ENCODE measurements at places on chromosomes 13 and 19.

- DNase-seq: no peak
Measured at GRCh38 chr13:51772781-51773180, 31.2 kb downstream of the DHRS12 start.

- no peak for DNase-seq
Measured at GRCh38 chr13:94860981-94861407, 148.6 kb upstream of the SOX21 start.

- no peak for DNase-seq
Measured at GRCh38 chr13:29596064-29596418, 553 bp upstream of the SLC7A1 start.

GRCh38 chr19:7678971-7679751 lies 1.5 kb upstream of the TRAPPC5 start:
- DNase-seq: no peak

GRCh38 chr13:94352057-94352456 lies 127.4 kb downstream of the DCT start:
- no peak for DNase-seq

- no peak for DNase-seq
Measured at GRCh38 chr13:28475916-28476725, 18.8 kb downstream of the FLT1 start.

DNA sequence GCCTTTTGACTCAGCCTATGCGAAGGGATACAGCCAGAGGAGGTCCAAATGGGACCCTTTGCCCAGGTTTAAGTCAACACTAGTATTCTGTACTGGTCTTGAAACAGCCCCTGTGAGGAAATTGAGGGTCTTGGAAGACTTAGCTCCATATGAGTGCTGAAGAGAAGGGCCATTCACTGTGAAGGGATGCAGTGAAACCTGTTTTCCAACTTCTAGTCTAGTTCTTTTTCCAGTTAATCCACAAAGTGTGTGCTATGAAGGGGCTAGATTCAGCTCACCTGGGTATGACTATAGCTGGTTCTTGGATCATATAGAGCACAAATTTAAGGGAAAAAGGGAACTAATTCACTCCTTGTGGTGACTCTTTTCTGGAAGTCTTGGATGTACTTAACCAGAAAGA lies 4.0 kb downstream of the ZBTB32 start:
- DNase-seq: no peak

DNA sequence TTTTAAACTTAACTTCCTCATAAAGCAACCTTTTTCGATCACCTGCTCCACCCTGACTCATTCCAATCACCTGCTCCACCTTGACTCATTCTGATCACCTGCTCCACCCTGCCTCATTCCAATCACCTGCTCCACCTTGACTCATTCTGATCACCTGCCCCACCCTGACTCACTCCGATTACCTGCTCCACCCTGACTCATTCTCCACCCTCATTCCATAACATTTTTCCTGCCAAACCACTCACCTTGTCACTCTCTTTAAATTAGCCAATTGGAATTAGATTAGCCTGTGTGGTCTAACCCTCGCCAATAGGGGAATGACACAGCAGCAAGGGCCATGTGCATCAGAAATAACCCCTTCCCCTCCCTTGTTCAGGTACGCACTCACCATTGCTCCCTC lies 31.9 kb upstream of the ZNF83 start:
- DNase-seq: no peak

DNA sequence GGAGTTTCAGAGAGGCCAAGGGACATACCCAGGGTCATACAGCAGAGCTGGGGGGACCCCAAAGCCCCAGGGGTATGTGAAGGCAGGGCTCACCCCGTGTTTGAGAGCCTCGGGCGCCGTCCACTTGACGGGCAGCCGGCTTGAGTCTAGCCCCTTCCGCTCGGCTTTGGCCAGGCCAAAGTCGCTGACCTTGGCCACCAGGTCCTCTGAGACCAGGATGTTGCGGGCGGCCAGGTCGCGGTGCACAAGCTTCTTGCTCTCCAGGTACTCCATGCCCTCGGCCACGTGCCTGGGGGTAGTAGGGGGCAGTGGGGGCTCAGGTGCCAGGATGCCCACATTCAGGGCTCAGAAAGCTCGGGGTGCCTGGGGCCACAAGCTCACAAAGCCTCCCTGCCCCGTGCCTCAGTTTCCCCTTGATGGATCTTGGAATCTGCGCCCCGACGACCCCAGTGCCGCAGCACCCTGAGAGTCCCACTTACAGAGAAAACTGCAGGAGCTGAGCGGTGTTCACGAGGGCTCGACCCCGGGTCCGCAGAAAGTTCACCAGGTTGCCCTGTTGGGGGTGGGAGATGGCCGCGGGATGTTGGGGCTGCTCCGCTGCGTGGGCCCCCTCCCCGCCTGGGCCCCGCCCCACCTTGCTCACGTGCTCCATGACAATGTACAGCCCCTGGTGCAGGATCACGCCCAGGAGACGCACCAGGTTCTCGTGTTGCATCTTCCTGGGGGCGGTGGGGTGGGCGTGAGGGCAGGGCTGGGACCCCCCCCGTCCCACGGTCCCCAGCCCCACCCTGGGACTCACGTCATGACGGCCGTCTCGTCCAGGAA lies 7.1 kb downstream of the MATK start:
- DNase-seq: no peak

- no peak for DNase-seq
Measured at GRCh38 chr13:90177512-90177911, 1170.0 kb upstream of the MIR17HG start.

DNA sequence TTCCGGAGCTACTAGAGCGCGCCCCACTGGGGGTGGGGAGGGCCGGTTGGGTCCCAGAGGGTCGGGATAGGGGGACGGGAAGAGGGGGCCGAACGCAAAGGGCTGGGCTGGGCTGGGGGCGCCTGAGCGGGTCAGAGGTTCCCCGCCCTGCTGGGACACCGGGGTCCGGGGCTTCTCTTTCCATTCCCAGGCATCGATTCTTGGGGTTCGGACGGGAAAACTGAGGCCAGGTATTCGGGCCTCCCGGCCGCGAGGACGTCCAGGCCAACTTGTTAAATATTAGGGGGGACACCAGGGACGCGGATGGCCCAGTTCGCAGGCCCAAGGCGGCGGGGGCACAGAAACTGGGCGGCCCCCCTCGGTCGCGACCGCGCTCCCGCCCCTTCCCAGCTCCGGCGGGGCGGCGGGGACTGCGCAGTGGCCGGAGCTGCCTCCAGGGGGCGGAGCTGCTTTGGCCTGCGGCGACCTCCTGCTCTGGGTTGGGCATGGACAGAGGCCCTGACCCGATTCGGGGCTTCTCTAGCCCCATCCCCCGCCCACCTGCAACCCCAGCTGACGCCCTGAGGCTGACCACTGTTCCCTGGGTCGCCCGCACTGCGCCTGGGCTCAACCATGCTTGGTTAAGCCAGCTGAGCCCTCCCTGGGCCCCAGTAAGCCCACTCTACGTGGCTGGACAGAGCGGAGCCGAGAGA lies 1.2 kb upstream of the KLF16 start:
- DNase-seq: no peak

DNA sequence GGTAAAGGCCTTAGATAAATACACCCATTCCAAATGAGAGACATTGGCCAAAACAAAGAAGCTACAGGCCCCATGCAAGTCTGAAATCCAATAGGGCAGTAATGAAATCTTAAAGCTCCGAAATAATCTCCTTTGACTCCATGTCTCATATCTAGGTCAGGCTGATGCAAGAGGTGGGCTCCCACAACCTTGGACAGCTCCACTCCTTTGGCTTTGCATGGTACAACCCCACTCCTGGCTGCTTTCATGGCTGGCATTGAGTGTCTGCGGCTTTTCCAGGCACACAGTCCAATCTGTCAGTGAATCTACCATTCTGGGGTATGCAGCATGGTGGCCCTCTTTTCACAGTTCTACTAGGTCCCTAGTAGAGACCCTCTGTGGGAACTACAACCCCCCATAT lies 762.5 kb downstream of the LIG4 start:
- no peak for DNase-seq

GRCh38 chr13:99331881-99332293 lies 24.7 kb upstream of the GPR183 start:
- DNase-seq: no peak

- DNase-seq: no peak
Measured at GRCh38 chr19:45191375-45191774, 12.8 kb downstream of the BLOC1S3 start.

- DNase-seq: peak; percentile 56
Measured at GRCh38 chr13:29284726-29285125, 310.8 kb downstream of the SLC7A1 start.

GRCh38 chr13:76245920-76246319 lies 609.8 kb downstream of the LMO7 start:
- DNase-seq: no peak

DNA sequence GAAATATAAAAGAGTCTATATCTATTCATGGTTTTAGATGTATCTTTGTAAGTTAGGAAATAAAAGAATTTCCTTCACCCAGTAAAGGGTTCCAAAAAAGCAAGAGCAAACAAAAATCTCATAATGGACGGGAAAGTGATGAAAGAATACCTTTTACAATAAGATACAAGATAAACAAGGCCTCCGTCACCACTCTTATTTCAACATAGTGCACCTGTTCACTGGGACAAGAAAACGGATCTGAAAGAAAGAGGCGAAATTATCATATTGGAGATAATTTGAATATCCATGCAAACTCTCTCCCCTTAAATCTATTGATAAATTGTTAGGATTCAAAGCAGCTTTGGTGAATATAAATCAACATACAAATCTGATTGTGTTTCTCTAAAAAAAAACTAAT lies 877 bp upstream of the NLRP11 start:
- DNase-seq: no peak

DNA sequence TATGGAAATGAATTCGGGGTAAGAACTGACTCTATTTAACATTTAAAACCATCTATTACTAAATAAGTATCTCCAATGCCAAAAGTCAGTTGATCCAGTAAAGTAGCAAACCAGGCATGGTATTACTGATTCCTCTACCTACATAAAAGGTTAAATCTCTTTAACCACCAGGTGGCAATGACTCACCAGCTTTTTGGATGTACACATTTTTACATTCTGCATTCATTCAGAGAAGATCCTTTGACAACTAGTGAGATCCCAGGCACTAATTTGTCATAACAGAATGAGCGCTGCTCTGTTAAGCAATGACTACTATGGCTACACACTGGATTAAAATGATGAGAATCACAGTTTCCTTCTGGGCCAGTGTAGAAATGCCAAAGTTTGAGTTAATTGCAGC lies 329.8 kb upstream of the GPC6 start:
- no peak for DNase-seq

DNA sequence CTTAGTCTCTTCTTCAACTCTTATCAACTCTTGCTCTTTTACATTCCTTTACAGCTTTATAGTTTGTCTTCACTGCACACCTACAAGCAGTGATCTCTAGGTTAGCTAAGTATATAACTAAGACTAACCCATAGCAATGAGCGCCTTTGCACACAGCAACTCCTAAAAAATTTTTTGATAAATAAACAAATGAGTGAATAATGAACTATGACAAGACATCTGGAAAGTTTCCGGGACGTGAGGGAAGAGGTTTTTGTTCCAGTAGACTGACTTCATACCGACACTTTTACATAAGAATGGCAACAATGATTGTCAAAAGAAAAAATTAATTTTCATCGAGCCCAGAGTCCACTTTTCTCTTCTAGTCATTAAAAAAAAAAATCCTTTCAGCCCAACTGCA lies 98.3 kb downstream of the ELF1 start:
- DNase-seq: no peak

DNA sequence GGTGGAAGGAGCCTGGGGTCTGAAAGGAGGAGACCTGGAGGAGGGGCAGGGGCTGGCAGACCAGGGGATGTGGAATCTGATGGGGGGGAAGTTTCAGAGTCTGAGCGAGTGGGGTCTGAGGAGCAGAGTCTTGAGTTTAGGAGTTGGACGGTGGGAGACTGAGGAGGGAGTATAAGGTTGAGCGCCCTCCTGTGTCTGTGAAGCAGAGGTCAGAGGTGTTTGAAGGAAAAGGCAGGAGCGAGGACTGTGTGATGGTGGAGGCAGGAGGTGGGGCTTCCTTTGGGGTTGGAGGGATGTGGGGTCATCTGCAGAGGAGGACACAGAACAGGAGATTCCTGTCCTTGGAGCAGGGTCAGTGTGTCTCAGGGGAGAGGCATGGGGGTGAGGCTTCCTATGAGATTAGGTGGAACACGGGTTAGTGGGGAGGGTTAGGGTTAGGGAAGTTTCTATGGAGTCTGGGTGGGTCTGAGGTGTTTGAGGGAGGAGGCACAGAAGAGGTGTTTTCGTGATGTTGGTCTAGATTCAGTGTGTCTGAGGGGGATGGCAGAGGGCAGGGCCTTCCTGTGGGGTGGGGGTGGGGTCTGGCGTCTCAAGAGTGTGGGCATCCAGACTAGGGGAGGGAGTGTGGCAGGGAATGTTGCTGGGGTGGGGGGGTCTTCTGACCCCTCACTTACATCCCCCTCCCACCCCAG lies 8.3 kb downstream of the RYR1 start:
- no peak for DNase-seq

Measured in pons (tissue), 1 donor.